ENCODE measurements at places on chromosomes 11 and 22.

DNA sequence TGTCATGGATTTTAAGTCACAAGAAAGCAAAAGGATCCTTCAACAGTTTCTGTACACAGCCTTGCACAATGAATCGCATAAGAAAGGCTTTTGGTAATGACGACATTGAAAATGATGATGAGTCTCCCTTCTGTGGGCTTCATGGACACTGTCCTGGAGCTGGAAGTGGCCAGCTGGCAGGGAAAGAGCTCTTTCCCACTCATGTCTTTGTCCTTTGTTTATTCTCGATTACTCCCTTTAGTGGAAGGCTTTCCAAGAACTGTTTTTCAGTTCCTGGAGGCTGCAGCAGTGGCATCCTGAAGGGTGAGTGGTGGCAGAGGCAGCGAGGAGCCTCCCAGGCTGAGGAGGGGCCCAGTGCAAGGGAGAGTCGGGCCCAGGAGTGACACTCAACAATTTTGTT, 505.2 kb downstream of the NTM start:
- DNase-seq = no peak

DNA sequence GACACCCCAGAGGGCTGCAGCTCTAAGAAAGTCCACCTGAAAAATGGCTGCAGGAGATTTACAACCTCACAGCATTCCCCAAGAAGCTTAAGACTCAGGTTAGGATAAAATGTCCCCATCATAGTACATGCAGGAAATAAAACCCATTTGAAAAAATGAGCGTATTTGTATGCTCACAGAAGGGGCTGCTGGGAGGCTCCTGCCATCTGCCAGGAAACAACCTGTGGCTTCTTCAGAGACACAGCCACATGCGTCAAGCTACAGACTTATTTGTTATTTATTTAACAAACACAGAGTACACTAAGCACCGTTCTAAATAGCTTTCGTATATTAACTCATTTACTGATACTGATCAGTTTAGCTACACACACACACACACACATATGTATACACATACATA, 73.4 kb downstream of the FEZ1 start:
- DNase-seq = no peak

DNA sequence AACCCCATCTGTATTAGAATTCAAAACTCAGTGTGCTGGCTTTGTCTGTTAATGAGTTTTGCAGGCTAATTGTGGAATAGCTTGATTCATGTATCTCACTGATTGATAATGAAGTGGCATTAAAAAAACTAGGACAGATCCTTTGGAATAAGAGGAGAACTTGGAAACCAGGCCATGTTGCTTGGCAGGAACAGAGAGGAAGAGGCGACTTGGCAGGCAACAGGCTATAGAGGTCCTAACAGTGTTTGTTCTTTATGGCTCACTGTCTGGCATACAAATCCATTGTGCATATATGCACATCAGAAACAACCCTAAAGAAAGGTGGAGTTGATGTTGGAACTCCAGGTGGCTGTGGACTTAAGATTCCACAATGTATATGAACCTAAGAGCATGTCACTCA, 17.4 kb upstream of the OR9I1 start:
- DNase-seq = no peak

- no peak for DNase-seq
Observed at GRCh38 chr22:23089633-23090456, 19.5 kb downstream of the GNAZ start.

DNA sequence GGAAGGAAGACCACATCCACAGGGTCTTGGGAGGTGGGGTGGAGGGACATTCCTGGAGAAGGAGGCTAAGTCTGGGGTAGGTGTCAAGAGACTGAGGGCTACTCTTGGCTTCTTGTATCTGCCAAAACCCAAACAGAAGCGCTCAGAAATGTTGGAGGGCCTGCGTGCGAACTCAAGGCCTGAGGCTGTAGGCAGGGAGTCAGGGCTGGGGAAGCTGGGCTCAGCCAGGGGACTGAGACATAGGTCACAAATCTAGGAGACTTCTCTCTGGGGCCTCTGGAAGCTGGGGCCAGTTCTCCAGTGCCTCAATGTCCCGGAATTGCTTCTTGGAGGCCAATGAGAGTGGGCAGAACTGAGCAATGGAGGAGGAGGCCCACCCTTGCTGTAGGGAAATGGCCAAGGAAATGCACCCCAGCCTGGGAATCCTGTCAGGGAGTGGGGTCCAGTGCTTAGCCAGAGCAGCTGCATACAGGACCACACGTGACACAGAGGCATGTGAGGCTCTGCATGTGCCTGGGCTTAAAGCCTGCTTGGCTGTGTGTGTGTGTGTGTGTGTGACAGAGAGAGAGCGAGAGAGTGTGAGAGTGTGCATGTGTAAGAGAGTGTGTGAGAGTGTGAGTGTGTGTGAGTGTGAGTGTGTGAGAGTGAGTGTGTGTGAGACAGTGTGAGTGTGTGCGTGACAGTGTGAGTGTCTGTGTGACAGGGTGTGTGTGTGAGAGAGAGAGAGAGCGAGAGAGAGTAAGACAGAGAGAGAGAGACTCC, 141.3 kb downstream of the ST3GAL4 start:
- DNase-seq = no peak

DNA sequence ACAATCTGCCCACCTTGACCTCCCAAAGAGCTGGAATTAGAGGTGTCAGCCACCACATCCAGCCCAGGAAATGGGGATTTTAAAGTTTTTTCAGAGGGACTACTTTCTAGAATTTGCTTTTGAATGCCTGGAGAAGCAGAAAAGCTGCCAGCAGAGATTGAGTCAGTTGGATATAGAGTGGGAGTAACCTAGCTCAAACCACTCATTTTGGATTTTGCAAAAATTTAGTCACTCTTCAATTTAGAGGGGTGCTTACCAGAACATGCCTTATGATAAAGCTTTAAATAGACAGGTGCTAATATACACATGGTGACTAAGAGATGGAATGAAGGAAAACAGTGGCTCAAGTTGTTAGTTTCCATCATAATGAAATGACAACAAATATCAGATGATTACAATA, 26.5 kb upstream of the PSMA1 start:
- no peak for DNase-seq

- DNase-seq = no peak
Observed at GRCh38 chr22:19105456-19105855, 16.8 kb downstream of the DGCR2 start.

DNA sequence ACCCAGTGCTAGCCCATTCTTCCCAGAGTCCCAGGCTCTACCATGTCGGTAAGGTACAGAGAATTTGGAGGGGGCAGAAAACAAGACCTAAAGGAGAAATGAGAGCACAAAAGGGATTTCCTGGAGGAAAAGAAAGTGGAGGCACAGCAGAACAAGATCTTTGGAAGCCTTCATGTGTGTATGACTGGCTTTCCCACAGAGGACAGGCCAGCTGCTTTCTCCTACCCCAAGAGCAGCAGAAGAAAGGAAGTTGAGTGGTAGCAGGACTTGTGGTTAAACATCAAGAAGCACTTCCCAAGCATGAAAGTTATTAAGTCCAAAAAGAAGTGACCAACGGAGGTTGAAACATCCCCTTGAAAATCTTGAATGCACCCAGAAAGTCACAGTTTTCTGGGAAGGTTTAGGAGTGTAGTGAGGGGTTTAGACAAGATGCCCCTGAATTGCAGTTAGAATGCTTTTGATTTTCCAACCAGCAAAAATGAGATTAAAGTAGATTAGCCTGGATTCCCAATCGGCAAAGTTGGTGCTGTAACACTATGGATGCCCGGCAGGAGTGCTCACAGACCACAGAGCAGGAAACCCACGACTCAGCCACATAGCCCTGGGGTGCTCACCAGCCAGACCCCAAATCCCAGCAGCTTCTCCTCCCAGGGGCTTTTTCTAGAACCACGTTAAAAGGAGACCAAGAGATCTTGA, 608 bp downstream of the TMPRSS13 start:
- DNase-seq = no peak

GRCh38 chr22:50445071-50445879, 29.6 kb downstream of the SBF1 start:
- no peak for DNase-seq

GRCh38 chr22:32958001-32958400, 100.2 kb downstream of the SYN3 start:
- no peak for DNase-seq

DNA sequence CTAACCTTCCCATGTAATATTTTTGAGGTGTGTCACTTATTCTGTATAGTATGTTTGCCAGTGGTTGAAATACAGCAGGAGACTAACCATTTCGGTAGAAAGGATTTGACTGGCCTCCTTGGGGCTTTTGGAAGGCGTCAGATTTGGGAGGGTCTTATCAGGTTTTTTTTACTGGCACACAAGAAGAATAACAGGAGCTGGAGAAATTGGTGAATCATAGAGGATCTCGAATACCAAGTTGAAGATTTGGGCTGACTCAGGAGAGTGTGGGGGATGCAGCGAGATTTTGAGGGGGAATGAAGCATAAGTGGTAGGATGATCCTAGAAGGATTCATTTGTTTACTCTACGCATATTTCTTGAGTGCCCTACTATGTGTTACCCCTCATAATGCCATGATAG, 200.5 kb downstream of the DDX10 start:
- no peak for DNase-seq

- DNase-seq = no peak
Observed at GRCh38 chr11:3902441-3902840, 47.0 kb downstream of the STIM1 start.

DNA sequence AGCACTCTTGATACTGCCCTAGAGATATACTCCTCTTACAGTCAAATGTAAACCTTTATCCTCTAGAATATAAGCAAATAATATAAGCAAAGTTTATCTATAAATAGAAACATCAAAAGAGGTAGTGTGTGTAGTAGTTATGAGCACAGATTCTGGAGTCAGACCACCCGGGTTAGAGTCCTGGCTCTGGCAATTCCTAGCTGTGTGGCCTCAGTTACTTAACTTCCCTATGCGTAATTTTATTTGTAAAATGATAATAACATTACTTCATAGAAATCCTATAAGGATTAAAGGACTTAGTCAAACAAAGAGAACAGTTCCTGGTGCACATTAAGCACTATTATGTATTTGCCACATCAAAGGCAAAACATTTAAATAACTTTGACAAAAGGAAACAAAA, 7.0 kb downstream of the MSANTD4 start:
- DNase-seq = no peak

- DNase-seq = no peak
Observed at GRCh38 chr11:32830413-32830738, 649 bp downstream of the PRRG4 start.

DNA sequence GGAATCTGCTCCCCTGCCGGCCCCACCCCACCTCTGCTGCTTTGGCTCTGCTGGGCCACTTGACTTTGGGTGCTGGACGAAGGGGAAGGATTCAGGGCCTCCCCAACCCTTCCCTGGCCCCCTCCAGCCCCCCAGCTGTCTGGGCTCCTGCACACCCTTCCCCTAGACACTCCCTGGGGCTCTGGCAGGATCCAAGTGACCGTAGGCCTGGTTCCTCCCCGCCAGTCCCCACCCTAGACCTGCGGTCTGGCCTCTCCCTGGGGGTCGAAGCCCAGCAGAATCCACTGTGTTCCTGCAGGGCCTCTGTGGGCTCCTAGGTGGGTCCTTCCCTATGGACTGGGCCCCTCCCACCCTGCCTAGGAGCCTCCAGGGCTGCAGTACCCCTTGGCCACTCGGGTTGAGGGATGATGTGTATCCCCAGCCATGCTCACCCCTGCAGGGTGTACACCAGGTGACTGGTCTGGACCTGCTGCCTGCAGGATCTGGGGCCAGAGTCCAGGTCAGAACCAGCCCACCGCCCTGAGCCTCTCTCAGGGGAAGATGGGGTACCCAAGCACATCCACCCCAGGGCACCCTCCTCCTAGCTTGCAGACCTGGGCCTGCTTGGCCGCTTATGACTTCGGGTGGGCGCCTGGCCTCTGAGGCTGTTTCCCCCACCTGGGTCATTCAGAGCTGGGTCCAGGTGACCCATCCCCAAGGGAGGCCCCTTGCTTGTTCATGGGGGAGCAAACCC, 5.6 kb downstream of the PIM3 start:
- DNase-seq = peak; percentile 28

GRCh38 chr11:93567401-93567895, 24.3 kb upstream of the SMCO4 start:
- no peak for DNase-seq

DNA sequence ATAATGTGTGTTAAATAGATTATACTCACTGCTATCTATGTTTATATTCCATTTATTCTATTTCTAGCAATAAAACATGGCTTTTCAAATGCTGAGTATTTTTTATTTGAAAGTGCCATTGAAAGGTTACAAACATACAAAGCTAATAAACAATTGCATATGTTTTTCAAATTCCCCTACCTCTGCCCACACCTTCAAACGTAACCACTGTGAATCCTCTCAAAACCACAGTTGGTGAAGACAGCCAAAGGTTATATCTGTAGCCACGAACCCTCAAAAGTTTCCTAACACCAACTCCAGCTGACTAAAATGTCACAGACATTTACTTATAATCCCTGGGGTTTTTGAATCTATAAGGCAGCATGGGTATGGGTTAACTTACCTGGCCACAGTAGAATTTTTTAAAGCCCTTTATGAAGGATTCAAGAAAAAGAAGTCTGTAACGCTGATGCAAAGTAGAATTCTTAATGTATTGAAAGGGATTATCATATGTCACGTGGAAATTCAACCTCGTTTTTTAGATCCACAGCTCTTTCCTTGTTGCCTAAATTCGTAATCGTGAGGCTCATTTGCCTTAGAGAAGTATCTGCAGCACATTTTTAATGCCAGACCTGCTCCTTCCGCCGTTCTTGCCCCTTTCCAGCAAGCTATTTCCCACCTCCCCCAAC, 122.5 kb upstream of the ZC3H12C start:
- DNase-seq = no peak

DNA sequence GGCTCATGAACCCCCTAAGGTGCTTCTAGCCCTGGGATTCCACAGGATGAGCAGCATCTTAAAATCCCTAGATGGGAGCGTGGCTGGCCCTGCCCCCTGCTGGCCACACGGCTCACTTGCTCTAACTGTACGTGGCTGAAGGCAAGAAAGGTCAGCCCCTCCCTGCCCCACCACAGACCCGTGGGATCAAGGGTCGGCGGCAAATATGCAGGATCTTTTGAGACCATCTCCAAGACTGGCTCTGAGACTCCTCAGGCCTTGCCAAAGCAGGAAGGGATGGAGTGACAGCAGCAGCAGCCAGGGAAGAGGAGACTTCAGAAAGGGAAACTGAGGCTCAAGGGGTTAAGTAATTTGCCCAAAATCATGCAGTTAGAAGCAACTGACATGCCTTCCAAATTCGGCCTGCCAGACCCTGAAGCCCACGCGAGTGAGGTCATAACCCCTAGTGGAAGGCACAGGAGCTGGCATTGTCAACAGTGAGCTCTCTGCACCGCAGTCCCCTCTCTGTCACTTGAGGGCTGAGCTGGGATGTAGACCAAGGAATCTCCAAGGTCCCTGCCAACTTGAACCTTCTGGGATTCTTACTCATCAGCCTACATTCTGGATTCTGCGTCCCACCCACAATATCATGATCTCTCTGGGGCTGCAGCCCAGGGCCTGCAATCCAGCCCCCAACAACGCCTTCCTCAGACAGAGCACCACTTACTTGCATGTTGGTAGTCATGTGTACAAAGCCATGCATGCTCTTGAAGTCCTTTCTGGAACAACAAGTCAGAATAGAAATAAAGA, 31.4 kb downstream of the CREB3L1 start:
- DNase-seq = peak; percentile 85

DNA sequence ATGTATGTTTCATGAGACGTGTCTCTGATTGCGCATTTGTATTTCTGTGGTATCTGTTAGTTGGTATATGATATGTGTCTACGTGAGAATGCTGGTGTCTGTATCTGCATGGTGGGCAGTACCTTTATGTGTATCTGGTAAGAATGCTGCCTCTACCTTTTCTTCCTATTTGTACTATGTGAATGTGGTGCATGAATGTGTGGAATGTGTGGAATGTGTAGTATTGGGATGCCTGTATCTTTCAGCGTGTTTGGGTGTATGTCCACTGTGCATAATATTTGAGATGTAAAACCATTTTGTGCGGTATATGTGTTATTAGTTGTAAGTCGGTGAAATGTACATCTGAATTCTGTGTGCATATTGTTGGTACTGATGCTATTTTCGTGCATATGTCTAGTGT, 2.3 kb upstream of the OR51E1 start:
- no peak for DNase-seq
